ENCODE measurements at places on chromosomes 7 and 10.

DNA sequence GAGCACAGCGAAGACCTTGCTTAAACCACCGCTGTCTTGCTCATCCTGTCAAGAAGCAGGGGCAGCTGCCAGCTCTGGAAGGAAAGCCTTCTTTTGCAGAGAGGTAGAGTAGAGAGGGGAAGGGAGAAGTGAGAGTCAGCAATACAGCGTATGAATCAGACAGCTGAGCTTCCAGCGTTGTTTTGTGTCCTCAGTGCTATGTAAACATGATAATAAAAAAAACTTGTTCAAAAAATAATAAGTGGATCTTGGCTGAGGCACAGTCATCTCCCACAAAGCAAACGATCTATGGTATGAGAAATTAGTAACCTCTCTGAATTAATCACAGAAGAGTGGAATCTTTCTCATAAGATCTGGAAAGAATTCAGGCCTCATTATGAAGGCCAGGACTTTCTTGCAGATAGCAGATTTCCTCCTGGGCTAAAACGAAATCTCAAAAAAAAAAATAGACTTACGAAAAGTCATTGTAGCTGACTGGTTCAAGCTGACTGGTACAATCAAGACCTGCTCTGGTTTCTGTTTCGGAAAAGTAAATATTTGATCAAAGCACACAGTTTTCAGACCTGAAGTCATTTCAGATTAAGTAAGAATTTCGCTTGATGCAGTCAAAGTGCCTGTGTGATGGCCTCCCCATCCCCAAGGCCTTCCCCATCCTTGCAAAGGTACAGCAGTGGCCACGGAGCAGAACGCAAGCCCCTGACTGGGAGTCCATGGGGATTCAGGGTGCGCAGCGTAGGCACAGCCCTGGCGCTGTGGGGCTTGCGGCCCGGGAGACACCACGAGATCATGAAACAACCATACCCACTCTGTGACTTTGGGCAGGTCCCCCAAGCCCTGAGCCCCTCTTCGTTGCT lies 29.4 kb downstream of the CHST15 start:
- no peak for DNase-seq

GRCh38 chr10:132418527-132419416 lies 21.8 kb downstream of the PWWP2B start:
- no peak for DNase-seq

- no peak for DNase-seq
Measured at GRCh38 chr7:1235501-1236131, 2.9 kb downstream of the UNCX start.

DNA sequence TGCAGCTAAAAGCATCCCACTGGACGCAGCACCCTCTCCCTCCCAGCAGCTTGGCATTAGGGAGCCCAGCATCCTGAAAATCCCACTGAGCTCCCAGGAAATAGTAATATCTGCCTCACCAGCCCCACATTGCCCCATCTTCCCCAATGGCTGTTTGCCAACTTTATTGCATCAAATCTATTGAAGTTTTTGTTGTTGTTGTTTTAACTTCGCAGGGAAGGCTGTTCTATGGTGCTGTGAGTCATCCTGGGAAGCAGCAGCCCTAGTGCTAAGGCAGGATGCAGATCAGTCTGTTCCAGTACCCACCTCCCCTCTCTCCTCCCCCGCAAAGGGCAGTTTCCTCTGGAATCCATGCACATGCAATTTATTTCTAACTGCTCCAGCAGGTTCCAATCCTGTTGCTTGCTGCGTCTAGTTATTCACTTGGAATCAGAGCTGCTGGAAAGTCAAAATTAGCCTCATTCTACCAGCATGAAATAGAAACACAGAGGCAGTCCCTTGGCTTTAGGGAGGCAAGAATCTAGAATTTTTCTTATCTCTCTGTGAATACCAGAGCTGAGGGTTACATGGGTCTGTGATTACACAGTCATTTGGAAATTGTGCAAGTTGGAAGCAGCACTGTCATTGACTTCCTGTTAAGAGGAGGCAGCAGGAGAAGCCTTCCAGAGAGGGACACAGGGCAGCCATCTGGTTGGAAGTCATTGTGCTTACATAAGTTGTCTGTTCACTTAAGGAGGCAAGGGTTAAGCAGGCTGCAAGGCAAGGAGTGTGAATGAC lies 115.9 kb upstream of the CACUL1 start:
- DNase-seq = no peak

DNA sequence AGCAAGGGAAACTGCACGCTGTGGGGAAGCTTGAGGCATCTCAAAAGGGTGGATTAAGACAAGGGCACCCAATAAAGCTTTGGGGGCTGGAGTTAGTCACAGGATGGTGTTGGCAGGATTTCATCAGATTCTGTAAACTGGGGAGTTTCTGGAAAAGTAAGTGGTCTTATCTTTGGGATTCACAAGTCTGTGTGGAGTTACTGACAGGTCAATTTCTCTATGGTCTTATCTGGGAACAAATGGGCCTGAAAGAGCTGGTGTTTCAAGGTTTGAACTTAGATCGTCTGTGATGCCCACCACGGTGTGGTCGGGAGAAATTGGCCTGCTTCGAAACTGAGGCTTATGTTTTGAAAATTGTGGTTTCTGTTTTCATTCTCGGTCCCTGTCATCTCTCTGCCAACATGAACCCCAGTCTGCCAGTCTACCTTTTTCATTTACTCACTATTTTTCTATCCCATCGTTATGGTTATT lies 23.8 kb upstream of the AOAH start:
- DNase-seq = no peak

Data from esophagus squamous epithelium (tissue), 5 donors.